Mesothelial cell of epicardium (in vitro differentiated cells): ENCODE measurements at places on chromosomes 2 and 18. TPM values are rescaled to one million over a fixed set of nuclear protein-coding genes. Genes with fewer than 3 reads are reported as not detected.

- DNase-seq, result no peak
- H3K27me3 ChIP-seq, result no peaks in the 10 kb centered on the region
- H3K36me3 ChIP-seq, result peaks cover 4% of the 10 kb centered on the region
- H3K27ac ChIP-seq, result no peak overlapping the region
Observed at GRCh38 chr2:25490217-25490616, 148.5 kb upstream of the DNMT3A start.

The CLEC4F gene
- not detected in 3 replicates for total RNA-seq

DNA sequence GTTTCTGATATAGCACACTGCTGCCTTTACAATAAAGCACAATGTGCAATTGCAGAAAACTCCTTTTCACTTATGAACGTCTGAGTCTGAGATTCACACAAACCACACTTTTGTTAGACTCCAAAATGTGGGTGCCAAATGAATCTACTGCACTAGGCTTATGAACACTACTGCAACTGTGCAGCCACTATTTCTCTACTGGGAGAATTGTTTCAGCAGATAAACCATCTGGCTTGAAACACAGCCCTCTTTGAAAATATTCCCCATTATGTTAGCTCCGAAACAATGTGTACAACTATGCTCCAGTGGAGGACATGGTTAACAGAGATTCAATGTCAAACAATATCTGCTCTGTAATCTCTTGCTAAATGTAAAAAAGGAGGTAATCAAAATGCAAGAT lies 188.7 kb upstream of the ZEB2 start:
- no peaks in the 10 kb centered on the region for H3K36me3 ChIP-seq
- no peak for DNase-seq
- no peak overlapping the region for H3K27ac ChIP-seq
- H3K4me3 ChIP-seq, result no peak overlapping the region

- H3K4me3 ChIP-seq, result no peak overlapping the region
- H3K27me3 ChIP-seq, result no peaks in the 10 kb centered on the region
- H3K27ac ChIP-seq, result no peak overlapping the region
- DNase-seq, result no peak
- H3K36me3 ChIP-seq, result no peaks in the 10 kb centered on the region
Observed at GRCh38 chr2:10245021-10245420, 57.7 kb upstream of the HPCAL1 start.
